Smooth muscle cell of the coronary artery (primary cell): ENCODE measurements at places on chromosomes 16 and 17. TPM values are rescaled to one million over a fixed set of nuclear protein-coding genes. Genes with fewer than 3 reads are reported as not detected.

Gene HSD17B2
- 0.35 TPM in 1 of 2 replicates, not detected in the other for total RNA-seq

Gene IGFBP4
- 92.4 and 288 TPM in 2 replicates for total RNA-seq

Gene ASPHD1
- total RNA-seq: 3.4 and 13.5 TPM in 2 replicates

Gene SYNRG
- 5.7 and 9.1 TPM in 2 replicates for total RNA-seq

Gene PPP1R1B
- 3.0 TPM in 1 of 2 replicates, not detected in the other for total RNA-seq

Gene UTS2R
- total RNA-seq: not detected in 2 replicates

Gene ARHGAP44
- total RNA-seq: 0.30 and 1.5 TPM in 2 replicates

Gene LAT
- total RNA-seq: 0.23 and 0.47 TPM in 2 replicates

Gene DNAH3
- under 0.01 TPM in 1 of 2 replicates, not detected in the other for total RNA-seq

Gene APRT
- total RNA-seq: 45.5 and 84.2 TPM in 2 replicates

Gene MYH8
- not detected in 2 replicates for total RNA-seq

Gene DNAAF1
- total RNA-seq: not detected in 2 replicates
